ENCODE measurements at places on chromosomes 2 and 18.

DNA sequence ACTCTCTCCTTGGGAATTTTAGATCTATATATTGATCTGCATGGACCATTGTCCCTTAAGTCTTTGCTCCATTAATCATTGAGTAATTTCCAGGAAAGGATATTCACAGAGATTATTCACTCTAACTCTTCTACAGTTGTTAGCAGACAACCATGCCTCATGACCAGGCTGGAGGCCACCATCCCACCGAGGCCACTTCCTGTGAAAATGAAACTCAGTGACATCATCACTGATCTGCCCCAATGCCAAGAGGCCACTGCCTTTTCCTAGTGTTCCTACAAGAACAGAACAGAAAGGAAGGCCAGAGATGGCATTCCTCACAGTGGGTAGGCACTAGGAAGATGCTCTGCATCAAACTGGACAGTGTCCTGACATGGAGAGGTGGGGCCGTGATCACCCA is 161.3 kb downstream of the DTNA start:
- DNase-seq, result no peak

DNA sequence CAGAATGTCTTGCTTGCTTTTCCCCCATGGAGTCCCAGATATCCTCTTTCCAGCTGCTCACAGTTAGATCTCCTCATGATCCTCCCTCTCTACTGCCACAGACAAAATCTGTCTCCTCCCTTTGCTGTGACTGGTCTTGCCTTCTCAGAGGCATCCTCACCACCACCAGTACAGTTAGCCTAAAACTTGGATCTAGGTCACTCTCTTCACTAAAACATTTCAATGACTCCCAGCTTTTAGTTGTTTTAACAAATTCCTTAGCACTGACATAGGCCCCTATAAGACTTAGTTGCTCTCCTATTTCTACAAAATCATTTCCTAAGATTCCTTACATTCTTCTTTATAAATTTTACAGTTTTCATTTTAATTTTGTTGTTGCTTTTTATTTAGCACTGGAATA is 734.2 kb upstream of the CHAC2 start:
- no peak for DNase-seq

GRCh38 chr2:96734880-96735583 is 4.8 kb downstream of the LMAN2L start:
- no peak for DNase-seq

DNA sequence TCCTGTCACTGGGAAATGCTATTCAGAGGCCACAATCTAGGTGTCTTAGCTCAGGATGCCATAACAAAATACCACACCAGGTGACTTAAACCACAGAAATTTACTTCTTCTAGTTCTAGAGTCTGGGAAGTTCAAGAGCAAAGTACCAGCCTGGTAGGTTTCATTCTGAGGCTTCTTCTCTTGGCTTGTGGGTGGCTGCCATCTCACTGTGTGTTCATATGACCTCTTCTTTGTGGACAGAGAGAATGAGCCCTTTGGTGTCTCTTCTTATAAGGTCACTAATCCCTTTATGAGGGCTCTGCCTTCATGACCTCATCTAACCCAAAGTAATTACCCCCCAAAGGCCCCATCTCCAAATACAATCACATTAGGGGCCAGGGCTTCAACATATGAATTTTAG is 57.3 kb downstream of the RHOB start:
- no peak for DNase-seq

GRCh38 chr18:57802213-57803102 is 657 bp downstream of the ATP8B1 start:
- DNase-seq, result no peak

- no peak for DNase-seq
Measured at GRCh38 chr2:60679036-60679780, 76.9 kb upstream of the PAPOLG start.

DNA sequence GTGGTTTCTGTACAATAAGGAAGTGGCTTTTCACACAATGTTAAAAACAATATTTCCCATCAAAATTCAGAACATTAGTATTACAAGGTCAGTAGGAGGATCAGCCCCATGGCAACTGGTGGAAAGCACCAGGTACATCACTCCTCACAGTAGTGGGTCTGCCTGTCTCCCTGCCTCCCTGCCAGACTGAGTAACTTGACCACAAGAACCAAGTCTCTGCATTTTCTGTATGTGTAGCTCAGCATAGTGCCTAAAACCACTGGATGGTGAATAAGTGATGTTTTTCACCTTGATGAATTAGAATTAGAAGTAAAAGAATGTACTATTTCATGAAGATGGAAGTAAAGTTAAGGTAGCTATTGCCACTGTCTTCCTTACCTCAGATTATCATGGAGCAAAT is 4.1 kb upstream of the WDR7 start:
- no peak for DNase-seq

DNA sequence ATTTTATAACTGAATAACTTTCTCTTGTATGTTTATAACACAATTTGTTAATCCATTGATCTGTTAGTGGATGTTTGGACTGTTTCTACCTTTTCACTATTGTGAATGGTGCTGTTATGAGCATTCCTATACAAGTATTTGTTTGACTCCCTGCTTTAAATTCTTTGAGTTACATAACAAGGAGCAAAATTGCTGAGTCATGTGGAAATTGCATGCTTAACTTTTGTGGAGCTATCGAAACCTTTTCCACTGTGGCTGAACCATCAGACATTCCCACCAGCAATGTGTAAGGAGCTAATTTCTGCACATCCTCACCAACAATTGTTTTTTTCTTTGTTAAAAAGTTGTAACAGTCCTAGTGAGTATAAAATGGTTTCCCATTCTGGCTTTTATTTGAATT is 415.5 kb downstream of the CBLN2 start:
- no peak for DNase-seq

DNA sequence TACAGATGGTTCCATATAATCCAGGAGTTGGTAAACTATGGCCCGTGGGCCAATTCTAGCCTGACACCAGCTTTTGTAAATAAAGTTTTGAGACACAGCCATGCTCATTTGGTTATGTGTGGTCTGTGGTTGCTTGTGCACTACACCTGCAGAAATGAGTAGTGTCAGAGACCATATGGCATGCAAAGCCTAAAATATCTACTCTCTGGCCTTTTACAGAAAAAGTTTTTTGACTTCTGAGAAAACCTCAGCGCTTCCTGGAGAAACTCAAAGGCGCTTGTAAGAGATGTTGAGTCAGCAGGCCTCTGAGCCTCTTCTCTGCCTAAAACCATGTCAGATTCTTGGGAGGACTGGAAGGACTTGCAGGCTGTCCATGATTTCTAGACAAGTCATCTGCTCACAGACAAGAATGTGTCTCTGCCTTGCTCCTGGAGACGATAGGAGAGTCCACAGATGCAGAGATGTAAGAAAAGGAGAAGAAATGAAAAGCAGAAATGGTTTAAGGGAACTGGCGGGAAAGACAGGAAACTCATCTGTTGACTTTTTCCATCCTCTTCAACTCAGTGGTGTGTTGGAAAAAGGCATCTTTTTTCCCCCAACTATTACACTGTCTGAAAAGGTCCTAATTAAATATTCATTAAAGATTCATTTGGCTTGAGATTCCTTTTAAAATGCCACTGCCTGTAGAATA is 5.2 kb downstream of the TTC39C start:
- peak; percentile 38 for DNase-seq

- DNase-seq, result no peak
Measured at GRCh38 chr18:2884706-2885285, 38.0 kb downstream of the EMILIN2 start.

DNA sequence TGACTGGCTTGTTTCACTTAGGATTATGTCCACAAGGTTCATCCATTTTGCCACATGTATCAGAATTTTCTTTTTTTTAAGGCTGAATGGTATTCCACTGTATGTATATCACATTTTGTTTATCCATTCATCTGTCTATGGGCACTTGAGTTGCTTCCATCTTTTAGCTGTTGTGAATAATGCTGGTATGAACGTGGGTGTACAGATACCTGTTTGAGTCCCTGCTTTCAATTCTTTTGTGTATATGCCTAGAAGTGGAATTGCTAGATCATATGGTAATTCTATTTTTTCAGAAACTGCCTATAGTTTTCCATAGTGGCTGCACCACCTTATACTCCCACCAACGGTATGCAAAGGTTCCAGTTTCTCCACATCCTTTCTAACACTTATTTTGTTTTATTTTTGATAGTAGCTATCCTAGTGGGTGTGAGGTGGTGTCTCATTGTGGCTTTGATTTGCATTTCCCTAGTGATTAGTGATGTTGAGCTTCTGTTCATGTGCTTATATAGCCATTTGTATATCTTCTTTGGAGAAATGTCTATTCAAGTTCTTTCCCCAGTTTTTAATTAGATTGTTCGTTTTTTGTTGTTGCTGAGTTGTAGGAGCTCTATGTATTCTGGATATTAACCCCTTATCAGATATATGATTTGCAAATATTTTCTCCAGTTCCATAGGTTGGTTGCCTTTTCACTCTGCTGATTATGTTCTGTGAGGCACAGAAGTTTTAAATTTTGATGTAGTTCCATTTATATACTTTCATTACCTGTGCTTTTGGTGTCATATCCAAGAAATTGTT is 40.7 kb downstream of the TTC39C start:
- DNase-seq, result no peak

- DNase-seq, result no peak
Measured at GRCh38 chr18:8681196-8681595, 24.2 kb upstream of the MTCL1 start.

DNA sequence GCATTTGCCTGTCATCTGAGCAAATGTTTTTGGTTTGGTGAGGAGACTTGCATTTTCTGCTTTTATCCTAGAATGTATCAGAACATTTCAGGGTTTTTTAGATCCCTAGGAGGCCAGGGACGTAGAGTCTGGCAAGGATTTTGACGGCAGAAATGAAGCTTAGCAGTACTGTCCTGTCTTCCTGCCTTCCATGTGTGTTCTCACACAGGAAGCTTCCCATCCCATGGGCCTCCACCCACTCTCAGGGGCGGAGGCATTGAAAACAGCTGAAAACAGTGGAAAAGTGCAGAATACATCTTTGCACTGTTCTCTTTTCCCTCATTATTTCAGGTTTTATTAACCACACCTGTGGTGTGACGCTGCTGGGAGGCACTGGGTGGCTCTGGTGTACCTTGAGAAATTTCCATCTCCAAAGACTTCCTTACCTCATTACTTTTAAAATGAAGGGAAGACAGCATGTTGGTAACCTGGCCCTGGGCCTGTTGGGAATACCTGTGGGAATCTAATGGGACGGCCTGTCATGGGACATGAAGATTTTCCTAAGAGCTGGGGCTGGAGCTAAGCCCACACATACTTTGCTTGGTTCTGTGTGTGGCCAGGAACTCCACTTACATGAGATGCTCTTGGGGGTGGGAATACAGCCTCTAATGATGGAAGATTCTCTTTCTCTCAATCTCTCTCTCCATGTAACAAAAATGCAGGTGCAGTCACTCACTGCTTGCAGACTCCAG is 20.5 kb downstream of the PCARE start:
- DNase-seq, result no peak

DNA sequence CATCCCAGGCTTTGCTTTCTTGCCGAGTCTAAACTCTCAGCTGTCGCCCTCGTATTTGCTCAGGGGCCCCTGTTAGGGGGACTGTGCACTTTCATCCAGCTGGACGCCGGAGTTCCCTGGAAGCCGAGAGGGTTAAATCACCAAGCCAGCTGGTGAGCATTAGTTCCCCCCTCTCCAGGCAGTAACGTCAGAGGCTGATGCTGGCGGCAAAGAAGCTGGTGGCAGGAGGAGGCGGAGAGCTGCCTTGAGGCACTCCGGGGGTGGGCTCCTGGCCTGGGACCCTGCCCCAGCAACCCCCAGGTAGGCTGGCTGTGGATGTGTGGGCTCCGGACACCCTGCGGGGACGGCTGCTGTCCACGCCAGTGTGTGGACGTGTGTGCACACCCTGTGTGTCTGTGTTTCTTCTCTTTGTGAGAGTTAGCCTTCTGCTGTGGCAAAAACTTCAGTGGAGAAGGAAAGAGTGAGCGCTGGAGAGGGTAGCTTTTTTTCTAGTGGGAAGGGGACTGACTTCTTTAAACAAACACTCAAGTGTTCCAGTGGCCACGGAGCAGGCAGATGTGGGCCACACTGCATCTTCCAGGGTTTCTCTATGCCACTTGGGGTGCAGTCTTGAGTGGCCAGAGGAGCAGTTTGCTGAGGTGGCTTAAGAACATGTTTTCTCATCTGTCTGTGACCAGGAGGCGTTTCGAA is 84.7 kb downstream of the GLI2 start:
- no peak for DNase-seq

DNA sequence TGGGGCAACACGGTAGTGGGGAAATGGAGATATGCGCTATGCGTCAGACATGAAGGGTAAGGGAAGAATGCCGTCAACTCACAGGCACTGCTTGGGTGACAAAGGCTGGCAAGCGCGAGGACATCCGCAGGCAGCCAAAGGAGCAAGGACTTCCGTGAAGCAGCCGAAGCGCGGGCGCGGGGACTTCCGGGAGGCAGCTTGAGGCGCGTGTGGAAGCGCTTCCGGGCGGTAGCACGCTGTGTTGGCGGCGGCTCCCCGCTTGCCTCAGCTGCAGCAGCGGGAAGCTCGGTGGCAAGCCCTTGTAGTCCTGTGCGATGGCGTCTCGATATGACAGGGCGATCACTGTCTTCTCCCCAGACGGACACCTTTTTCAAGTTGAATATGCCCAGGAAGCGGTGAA is at the start of gene PSMA8:
TSS of gene PSMA8 (plus strand) at position 218 of the 400 bp plus-strand sequence. CDS start at position 315, 97 bp downstream.
- DNase-seq, result peak; percentile 64

DNA sequence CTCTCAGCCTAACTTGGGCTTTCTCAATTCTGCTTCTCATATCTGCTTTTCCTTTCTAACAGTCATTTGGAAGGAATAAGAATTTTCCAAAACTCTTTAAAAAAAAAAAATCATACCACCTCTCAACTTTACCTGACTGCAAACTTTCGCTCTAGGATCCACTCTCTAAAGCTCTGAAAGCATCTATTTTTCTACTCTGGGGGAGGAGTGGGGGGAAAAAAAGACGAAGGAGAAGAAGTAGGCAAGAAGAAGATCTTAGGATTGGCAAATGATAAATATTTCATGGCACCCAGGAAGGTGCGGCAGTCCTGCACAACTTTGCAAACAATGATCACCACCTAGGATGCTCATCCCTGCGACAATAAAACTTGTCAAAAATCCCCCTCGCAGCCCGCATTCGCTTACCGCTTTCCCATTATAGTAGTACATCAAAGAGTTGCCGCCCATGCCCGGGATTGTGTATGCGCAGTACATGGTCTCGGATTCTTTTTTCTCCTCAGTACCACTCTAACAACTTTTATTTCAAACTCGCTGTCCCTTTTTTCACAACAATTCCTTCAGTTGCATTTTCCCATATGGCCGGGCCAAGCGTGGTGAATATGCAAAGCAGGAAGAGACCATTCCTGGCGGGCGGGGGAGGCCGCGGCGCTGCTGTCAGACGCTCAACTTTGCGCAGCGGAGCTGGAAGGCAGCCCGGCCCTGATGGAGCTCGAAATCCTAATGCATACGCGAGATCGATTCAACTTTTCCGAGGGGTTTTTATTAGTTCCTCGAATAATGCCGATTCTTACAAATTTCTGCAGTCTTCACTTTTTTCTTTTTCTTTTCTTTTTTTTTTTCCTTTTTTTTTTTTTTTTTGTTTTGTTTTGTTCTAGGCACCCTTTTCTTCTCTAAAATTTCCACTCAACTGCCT is 266.5 kb downstream of the TCF4 start:
- no peak for DNase-seq

GRCh38 chr2:10514273-10514672 is 66.1 kb upstream of the ODC1 start:
- no peak for DNase-seq

All from activated CD8-positive, alpha-beta memory T cell treated with anti-CD3 and anti-CD28 coated beads, Interleukin-2, amount 50 U/mL, for 4 hours (primary cell).